ENCODE measurements at places on chromosomes 4 and X.

DNA sequence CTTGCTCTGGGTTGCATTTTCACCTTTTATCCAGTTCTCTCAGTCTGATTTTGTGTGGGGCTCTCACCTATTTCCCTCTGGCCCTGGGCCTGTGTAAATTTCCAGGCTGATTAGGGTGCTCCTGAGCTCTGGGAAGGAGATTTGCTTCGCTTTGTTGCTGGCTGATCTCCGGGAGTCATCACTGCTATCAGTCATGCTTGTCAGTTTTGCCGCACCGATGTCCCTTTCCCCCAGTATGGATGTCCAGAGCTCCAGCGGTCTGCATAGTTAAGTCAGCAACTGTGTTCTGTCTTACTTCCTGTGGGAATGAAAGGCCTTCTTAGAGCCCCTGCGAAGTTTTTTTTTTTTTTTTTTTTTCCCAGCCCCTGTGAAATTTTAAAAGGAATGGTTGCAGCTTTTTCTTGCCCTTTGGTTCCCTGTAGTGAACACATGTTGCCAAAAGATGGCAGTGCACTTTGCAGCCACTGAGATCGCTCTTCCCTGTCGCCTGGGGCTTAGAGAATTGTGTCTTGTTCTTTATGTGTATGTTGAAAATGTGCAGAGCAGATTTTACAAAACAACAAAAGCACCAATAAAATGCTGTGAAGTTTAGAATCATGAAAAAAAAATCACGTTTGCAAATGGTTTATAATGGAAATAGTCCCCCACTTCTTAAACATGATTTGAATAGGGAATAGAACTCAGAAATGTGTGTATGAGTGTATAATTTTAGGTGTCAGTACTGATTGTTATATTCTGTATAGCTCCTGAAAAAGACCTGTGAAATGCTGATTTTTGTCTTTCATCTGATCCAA lies 109.1 kb upstream of the SLC4A4 start:
- no peak for DNase-seq

DNA sequence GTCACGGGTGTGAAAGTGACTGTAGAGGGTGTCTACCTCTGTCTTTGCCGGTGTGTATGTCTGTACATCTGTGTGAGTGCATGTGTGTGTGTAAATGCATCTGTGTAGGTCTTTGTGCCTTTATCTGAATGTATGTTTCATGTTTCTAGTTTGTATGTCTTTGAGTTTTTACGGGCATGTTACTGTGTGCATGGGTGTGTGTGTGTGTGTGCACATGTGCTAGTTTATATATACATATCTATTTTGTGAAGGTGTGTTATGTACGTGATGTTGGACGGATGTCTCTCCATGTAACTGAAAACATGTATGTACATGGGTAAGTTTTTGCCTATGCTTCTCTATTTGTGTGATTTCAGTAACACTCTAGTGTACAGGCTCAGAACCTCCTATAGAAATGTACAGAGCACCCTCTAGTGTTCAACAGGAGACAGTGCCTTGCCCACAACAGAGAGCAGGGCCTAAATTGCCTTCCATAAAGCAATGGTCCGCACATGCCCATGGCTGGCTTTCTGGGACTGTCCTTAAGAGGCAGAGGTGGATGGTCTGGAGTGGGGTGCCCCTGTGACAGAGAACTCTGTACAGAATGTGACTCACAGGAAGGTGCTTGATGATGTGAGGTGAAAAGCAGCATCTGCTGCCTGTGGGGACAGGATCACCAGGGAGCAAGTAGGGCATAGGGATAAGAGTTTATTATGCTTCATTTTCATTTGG lies 343.5 kb downstream of the RAPGEF2 start:
- DNase-seq = no peak

- no peak for DNase-seq
Observed at GRCh38 chr4:188976644-188977115, 837.4 kb downstream of the TRIML1 start.

DNA sequence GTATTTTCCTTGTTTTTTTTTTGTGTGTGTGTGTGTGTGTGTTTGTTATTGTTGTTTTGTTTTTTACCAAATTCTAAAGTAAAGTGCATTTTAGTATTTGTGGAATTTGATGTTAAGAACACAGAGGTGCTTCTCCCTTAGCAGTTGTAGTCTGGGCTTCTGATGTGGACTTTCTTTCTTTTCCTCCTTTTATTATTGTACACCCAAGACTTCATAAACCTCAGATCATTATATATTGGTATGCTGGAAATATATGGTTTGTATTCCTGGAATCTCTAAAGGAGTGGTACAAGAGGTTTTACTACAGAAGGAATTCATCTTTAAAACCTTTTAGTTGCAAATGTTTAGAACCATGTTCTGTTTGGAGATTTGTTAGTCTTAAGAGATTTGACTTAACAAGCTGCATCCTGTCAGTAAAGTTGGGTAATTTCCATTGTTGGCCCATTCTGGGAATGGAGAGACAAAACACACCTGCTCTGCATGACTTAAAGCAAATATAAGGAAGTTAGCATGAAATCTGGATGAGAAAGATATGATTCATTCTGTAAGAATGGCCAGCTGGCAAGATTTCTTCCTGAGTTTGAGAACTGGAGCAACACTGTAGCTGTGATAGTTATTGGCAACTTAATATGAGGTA lies 64.0 kb downstream of the SMAD1 start:
- DNase-seq = no peak

GRCh38 chr4:54378461-54378860 lies 149.4 kb downstream of the PDGFRA start:
- DNase-seq = no peak

DNA sequence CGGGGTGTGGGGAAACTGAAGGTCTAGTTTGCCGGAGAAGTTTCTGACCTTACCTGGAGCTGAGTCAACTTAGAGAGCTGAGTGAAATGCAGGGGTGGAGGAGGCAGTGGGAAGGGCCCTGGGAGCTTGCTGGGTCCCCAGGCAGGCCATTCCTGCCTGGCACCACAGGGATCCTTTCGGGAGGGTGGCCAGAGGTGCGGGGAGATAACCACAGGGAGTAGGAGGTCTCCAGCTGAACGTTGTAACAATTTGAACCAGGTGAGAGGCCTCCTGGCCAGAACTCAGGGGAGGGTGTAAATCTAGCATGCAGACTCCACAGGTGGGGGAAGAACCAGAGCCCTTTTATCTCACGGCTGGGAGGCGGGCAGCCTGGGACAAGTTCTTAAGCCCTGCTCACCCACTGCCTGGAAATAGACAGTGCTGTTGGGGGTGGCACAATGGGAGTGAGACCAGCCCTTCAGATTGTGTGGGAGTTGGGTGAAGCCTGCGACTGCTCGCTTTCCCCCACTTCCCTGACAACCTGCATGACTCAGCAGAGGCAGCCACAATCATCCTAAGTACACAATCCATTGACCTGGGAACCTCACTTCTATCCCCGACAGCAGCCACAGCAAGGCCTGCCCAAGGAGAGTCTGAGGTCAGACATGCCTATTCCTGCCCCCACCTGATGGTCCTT lies 247.4 kb downstream of the ADGRA3 start:
- DNase-seq = no peak

- no peak for DNase-seq
Observed at GRCh38 chr4:20617678-20618396, 82.4 kb upstream of the PACRGL start.

DNA sequence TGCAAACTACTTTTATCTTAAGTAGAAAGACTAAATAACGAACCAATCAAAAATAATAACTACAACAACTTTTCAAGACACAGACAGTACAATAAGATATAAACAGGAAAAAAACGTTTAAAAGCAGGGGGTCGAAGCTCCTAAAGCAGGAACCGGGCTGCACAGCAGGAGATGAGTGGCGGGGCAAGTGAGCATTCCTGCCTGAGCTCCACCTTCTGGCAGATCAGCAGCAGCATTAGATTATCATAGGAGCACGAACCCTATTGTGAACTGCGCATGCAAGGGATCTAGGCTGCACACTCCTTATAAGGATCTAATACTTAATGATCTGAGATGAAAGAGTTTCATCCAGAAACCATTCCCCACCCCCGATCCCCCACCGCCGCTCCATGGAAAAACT lies 146.2 kb downstream of the TEX11 start:
- no peak for DNase-seq

- no peak for DNase-seq
Observed at GRCh38 chr4:86294883-86295282, 65.0 kb downstream of the MAPK10 start.

GRCh38 chr4:53476232-53477037 lies 99.0 kb downstream of the FIP1L1 start:
- no peak for DNase-seq

GRCh38 chrX:126164226-126164625 lies 1.9 kb downstream of the DCAF12L2 start:
- DNase-seq = no peak

DNA sequence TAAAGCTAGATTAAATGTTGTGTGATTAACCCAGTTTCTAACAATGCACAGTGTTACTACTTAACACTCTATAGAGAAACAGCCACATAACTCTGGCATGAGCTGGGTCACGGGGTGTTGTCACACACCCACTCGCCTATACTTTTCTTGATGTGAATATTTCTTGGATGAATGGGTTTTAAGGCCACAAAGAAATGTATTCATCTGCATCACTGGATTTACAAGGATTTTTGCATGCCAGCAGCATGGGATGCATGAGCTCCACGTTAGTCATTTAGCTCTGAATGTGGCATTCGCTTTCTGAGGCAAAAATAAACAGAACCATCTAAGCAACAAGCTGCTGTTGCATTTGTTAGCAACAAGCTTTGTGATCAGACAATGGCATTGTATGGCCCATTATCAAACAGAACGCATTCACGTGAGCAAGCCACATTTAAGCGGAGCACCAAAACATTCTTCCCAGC lies 89.7 kb downstream of the LRP2BP start:
- DNase-seq = no peak

Measured in stimulated activated CD8-positive, alpha-beta memory T cell treated with anti-CD3 and anti-CD28 coated beads, Interleukin-7, amount 100 ng/mL, for 1 hour (primary cell).